ENCODE measurements at places on chromosomes 3 and 15.

DNA sequence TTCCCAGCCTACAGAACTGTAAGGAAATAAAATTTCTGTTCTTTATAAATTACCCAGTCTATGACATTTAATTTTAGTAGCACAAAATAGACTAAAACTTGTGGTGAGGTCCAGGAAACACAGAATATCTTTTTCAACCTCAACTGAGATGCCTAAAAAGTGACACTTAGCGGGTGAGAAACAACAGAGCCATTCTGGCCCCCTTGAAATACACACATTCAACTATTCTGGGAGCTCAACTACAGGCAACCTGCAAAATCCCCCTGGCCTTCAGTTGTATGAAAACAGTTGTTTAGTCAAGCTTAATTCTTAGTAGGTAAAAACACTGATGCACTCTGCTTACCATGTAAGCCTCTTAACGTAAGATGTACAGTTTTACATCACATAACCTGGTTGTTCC lies 66.8 kb downstream of the ANKRD28 start:
- DNase-seq: no peak

GRCh38 chr3:197546307-197547085 lies 9.3 kb downstream of the BDH1 start:
- no peak for DNase-seq

- peak; percentile 32 for DNase-seq
Observed at GRCh38 chr15:59501597-59501996, 63.6 kb downstream of the FAM81A start.

GRCh38 chr3:135975536-135975935 lies 10.0 kb downstream of the PPP2R3A start:
- DNase-seq: no peak

DNA sequence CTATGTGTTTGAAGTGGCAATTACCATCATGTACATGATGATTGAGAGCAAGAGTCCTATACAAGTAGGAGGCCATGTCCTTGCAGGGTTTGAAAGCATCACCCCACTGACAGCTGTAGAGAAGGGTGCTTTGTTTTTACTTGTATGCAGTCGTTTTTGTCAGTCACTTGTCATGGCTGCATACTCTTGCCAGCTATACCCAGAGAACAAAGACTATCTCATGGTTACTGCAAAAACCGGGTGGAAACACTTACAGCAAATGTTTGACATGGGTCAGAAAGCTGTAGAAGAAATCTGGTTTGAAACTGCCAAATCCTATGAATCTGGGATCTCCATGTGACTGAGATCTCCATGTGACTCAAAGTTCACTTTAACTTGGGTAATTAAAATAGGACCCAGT lies 6.9 kb upstream of the PSMA4 start:
- DNase-seq: no peak

DNA sequence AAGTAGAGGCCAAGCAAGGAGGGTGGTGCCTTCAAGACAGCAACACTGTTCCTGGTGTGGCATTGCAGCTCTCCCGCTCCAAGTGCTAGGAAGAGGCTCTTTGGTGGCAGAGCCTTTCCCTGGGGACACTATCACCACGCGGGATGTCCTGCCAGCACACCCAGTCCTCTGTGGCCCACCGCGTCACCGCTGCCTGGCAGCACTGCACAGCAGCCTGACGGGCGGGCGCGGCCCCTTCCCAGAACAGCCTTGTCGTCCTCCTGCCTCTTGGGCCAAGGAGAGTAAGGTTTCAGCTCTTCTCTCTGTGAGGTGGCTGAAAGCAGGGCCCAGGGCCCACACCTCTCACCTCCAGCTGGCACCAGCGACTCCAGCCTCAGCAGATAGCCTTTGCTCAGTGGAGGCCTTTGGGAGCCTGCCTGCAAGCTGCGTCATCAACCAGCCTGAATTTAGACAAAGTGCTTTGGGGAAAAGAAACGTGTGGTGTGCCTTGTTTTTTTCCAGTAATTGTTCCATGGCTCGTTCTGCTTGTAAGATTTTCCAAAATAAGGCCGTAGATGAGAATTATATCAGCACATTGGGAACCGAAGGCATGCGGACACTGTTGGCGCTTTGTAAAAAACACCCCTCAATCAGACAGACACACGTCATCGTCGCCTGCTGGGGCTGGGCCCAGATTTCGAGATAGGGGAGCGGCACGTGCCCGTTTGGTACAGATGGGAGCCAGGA lies 65.0 kb downstream of the AAGAB start:
- no peak for DNase-seq

DNA sequence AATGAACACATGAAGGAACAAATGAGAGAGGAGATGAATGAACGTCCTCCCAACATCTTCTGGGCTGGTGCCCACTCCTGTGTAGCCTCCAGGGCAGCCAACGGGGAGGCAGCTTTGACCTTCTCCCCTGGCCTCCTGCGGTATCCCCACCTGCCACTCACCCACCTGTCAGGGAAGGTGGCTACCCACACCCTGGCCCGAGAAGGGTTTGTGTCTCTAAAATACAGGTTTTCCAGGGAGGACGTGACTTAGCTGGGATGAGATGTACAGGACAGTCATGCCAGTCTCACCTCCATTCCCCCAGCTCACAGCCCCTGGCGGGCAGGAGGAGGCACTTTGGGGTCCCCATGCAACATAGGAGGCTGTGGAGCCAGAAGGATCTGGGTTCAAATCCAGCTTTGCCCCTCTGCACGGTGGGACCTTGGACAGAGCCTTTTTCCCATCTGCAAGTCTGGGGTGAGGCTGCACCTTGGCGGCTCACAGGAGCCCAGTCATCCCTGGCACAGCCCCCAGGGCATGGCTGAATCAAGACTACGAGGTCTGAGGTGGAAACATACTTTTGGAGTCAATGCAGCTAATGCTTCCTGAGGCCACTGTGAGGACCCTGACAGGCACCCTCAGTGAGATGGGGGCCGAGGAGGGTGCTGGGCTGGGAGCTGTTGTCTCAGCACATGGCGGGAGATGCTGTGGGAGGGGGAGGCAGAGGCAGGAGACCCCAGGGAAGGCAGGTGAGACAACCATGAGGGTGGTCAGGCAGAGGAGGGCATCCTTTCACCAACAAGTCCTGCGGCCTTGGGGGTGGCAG lies 11.1 kb upstream of the PLXND1 start:
- DNase-seq: peak; percentile 5

DNA sequence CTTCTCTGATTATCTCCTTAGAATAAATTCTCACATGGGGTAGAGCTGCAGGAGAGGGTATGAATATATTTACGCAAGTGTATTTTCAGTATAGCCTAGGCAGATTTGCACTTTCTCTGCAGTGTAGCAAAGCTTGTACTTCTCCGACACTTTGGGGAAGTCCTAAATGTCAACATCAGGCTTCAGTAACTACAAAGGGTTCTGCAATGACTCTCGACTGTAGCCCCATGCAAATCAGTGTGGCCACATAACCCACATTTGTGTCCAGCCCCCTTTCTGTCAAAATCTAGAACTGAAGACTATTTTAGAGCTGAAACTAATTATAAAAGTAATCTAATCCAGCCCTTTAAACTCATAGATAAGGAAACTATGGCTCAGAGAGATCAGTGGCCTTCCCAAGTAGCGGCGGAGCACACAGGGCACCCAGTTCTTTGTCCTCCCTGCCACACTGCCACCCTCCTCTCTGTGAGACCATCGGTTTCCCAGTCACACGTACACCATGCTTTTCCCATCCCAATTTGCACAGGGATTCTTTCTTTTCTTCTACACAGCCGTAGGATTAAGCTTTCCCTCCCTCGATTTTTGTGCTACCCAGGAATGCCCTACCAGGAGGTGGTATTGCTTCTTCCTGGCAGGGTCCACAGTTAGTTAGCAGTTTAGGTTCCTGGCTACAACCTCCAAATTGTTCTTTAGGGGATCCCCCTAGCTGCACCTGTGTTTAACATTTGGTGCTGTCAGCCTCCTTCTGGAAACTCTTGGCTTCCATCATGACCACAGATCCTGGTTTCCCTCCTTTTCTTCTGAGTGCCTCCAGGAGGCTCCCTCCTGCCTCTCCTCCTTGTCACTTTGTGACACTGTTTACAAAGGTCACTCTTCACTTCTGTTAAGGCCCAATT lies 22.9 kb downstream of the MRAS start:
- DNase-seq: peak; percentile 82

GRCh38 chr15:79091204-79091867 lies 756 bp upstream of the RASGRF1 start:
- DNase-seq: no peak

DNA sequence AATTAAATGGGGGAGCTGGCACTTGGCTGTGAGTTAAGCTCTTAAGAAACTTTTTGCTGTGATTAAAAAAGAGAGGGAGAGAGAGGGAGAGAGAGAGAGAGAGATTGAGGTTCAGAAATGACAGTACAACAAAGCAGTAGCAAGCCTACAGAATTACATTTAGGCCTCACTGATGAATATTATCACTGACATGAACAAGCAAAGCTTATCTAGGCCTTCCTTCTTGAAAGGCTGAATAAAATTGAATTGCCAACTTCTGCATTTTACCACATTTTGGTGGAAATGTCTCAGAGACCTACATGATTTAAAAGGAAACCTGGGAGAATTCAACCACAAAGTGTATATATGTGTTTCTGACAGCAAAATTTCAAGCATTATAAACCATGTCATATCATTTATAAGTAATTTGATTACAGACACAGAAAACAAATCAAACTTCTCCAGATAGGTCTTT lies 530.8 kb downstream of the SOX2 start:
- DNase-seq: no peak

DNA sequence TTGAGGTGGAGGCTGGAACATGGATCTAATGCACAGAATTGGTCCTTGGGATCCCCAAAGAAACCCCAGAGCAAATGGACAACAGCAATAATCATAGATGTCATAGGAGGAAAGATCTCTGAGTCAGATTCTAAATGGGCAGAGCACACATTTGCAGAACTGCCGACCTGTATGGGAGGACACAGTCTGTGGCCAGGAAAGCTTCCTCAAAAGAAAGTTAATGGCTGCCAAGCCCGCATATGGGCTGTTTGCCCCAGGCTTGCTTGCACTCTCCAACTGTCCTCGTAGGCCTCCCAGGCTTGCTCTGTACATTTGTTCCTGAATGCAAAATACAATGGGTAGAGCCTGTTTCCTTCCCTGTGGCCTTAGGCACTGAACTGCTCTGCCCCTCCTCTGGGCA lies 102.0 kb upstream of the PLXNA1 start:
- no peak for DNase-seq

DNA sequence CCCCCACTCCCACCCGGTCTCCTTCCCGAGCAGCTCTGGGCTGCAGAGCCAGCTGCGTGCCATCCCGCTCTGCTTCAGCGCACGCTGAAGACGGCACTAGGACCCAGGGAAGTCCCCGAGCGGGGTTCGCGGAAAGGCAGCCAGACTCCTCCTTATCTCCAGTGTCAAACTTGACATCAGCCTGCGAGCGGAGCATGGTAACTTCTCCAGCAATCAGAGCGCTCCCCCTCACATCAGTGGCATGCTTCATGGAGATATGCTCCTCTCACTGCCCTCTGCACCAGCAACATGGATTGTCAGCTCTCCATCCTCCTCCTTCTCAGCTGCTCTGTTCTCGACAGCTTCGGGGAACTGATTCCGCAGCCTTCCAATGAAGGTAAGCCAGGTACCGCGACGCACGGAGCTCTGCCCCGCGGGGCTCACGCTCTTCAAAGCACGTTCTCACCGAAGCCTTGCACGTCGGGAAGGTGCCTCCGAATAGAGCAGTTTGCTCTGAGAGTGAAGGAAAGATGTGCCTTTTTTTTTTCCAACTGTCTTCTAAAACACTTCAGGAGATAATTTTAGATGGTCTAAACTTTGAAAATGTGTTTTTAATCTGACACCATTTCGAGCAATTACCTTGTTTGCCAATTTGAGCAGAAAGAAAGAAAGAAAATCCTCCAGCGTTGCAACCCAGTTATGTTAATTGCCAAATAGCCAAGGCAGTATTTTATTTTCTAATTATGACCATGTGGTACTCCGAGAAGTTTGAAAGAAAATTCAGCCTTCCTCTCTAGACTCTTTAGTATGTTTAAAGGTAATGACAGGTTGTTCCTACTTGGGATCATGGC lies at the start of gene EPHA3:
Gene EPHA3, plus strand, starts transcription at position 161 of the 830 bp plus-strand sequence. Its CDS starts 128 bp downstream, at position 289.
- no peak for DNase-seq

DNA sequence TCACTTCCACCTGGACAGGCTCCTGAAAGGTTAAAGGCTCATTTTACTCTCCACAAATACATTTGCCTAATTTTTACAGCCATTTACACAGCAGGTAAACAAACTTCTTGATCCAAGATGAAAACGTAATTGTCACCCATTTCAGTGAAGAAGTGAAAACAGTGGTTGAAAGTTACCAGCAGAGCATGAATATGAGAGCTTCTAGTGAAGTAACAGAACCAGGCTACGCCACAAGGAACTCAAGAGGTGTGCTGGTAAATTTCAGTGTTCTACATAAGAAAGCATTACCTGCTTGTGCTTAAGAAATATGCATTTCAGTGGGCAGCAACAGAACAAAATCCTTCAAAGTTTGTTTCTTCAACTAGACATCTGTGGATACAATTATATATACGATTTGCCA lies 113.2 kb downstream of the MECOM start:
- DNase-seq: no peak

GRCh38 chr15:78047761-78048627 lies 29.5 kb downstream of the TBC1D2B start:
- peak; percentile 52 for DNase-seq

GRCh38 chr3:52615166-52615565 lies 70.5 kb downstream of the PBRM1 start:
- no peak for DNase-seq
